Dermis microvascular lymphatic vessel endothelial cell (primary cell): ENCODE measurements at places on chromosomes 16 and 17. TPM values are rescaled to one million over a fixed set of nuclear protein-coding genes. Genes with fewer than 3 reads are reported as not detected.

DNA sequence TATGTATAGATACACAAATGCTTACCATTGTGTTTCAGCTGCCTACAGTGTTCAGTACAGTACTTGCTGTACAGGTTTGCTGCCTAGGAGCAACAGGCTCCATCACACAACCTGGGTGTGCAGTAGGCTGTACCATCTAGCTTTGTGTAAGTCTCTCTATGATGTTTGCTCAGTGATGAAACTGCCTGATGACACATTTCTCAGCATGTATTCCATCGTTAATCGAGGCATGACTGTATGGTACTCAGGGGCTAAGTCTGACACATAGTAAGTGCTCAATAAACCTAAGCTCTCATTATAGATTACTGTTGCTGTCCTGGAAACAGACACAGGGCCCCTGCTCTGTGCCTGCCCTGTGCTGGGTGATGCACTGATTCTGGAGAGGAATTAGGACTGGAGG lies 18.1 kb downstream of the KCNJ12 start:
- no peak for DNase-seq

DNA sequence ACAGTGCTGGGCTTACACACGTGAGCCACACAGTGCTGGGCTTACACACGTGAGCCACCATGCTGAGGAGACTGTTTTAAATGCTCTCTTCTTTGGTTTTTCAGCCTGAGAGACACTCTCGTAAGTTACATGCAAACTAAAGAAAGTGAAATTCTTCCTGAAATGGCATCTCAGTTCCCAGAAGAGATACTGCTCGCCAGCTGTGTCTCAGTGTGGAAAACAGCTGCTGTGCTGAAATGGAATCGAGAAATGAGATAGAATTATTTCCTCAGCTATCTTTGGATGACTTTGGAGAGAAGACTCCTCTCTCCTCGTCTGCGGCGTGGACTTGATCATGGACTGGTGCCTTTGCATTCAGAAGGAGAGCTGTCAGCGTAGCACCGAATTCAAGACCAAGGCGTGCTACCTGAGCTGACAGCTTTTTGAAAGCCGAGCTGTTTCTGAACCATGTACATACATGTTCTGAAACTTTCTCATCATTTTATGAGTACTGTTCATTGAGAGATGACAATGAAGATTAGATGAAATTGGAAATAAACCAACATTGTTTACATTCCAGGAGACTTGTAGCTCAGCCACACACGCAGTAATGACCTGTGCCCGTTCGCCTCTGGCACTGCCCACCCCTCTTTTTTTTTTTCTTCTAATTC lies 21.6 kb upstream of the ENDOV start:
- no peak for DNase-seq

- no peak for DNase-seq
Measured at GRCh38 chr17:32226886-32227285, 38.7 kb upstream of the RHBDL3 start.

DNA sequence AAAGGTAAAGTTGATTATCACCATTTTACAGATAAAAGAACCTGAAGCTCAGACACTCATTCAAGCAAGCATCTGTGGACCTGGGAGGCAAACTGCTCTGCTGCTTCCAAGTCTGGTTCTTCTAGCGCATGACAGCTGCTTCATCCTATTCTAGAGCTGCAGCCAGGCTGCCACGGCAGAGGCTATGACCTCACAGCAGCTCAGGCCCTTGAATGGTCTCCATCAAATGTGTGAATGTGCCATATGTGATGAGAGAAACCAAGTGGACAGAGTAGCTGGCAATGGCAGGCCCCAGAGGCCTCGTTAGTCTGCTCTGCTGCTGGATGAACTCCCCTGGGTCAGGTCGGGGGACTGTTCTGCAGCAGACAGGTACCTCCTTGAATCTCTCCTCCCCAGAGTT lies 30.7 kb upstream of the FOXJ1 start:
- DNase-seq: no peak

- DNase-seq: no peak
Measured at GRCh38 chr16:1620391-1620790, 8.2 kb downstream of the CRAMP1 start.

The DYNLL2 gene
- 10.1 and 10.9 TPM in 2 replicates for total RNA-seq

DNA sequence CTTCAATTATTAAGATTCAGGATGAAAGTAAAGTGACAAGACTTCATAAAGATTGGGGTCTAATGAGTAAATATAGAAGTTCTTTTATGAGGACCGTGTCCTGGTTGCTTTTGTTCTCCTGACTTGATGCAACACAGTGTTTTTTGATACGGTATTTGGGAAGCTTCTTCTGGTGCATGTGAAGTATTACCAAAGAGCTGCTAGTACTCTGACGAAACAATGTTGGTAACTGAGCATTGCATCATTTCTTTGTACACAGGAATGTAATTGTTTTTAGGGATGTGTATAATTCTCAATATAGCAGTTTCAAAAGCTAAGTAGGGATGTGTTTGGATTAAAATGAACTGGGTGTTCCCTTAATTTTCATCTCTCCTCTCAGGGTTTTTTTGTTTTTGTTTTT lies 15.9 kb downstream of the KPNB1 start:
- no peak for DNase-seq

The C16orf54 gene
- total RNA-seq: not detected in 2 replicates

GRCh38 chr16:22878955-22879354 lies 65.0 kb downstream of the HS3ST2 start:
- DNase-seq: no peak

- no peak for DNase-seq
Measured at GRCh38 chr17:31388770-31389656, 2.5 kb upstream of the RAB11FIP4 start.

The CLEC18A gene
- total RNA-seq: 0.13 TPM in 2 replicates

DNA sequence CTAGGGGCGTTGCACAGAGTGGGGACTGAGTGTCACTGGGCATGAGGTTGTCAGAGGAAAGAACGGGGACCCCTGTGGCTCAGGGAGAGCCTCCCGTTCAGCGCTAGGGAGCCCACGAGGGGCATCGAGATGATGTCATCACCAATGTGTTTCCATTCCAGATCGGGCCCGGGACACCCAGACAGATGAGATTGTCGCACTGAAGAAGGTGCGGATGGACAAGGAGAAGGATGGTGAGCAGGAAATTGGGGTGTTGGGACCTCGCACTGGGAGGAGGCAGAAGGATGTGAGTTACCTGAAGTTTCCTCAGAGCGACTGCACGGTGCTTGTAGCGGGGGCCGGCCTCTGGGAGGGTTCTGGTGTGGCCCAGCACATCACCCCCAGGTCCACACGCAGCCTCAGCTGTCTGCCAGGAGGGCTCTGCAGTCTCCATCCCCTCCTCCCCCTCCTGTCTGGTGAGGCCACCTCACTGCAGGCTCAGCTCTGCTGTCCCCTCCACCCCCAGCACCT lies 4.0 kb downstream of the CDK10 start:
- no peak for DNase-seq

DNA sequence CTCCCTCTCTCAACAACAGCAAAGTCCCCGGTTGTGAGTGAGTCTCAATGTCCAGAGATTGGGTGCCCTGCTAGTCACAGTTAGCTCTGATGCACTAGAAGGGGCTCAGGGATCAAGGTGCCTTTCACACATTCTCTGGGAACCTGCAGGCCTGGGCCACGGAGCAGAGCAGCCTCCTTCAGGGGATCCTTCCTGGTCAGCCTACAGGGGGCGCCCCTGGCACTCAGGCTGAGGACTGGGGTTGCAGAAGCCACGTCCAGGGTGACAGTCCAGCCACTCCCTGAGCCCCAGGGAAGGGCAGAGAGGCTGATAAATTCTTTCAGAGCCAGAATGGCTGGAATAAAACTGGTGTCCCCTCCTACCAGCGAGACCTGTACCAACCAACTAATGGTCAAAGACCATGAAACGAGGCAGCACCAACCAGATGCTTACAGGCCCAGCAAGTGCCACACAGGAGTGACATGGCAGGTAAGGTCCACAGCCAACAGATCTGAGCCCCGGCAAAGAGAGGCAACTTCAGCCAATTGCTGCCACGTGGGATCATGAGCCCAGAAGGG lies 43.5 kb downstream of the ST3GAL2 start:
- peak; percentile 69 for DNase-seq

- DNase-seq: no peak
Measured at GRCh38 chr16:85171004-85171758, 58.9 kb upstream of the CIBAR2 start.

- DNase-seq: no peak
Measured at GRCh38 chr16:69794486-69794885, 32.4 kb downstream of the WWP2 start.

The PRCD gene
- 0.39 and 0.89 TPM in 2 replicates for total RNA-seq

DNA sequence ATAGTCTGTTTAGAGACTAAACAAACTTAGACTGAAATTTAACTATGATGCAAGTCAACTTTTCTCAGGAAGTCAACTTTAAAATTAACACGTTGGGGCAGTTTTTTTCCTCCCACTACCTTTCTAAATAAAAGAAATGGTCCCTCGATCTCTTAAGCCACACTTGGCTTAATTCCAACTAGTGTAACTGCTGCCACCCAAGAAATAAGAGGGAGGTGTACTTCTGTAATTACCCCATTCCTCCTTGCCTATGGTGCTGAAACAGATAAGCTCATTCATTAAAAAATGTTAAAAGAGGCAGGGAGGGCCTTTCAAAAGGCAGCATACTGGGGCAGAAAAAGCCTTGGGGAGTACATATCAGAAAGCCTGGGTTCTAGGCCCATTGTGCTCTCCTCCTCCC lies 59.8 kb downstream of the NCOR1 start:
- DNase-seq: no peak

GRCh38 chr16:9885467-9885866 lies 296.8 kb downstream of the GRIN2A start:
- no peak for DNase-seq

GRCh38 chr16:73040136-73040535 lies 7.8 kb downstream of the ZFHX3 start:
- DNase-seq: no peak

The CACNB1 gene
- total RNA-seq: 0.90 and 1.6 TPM in 2 replicates

The SP6 gene
- 1.8 and 2.3 TPM in 2 replicates for total RNA-seq

The TNFSF13 gene
- total RNA-seq: 0.25 and 0.26 TPM in 2 replicates

- DNase-seq: no peak
Measured at GRCh38 chr17:18038149-18038850, 668 bp downstream of the ATPAF2 start.

DNA sequence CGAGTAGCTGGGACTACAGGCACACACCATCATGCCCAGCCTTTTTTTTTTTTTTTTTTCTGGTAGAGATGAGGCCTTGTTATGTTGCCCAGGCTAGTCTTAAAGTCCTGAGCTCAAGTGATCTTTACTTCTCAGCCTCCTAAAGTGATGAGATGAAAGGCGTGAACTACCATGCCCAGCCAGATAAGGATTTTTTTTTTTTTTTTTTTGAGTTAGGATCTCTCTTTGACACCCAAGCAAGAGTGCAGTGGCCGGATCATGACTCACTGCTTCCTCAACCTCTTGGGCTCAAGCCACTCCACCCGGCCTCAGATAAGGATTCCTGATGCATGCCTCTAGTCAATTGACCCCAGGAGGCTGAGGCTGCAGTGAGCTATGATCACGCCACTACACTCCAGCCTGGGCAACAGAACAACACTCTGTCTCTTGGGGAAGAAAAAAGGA lies 11.2 kb upstream of the PLEKHG4 start:
- peak; percentile 85 for DNase-seq

GRCh38 chr17:45752246-45752645 lies 31.9 kb upstream of the CRHR1 start:
- DNase-seq: no peak

The SLC52A1 gene
- total RNA-seq: 0.25 and 0.26 TPM in 2 replicates

DNA sequence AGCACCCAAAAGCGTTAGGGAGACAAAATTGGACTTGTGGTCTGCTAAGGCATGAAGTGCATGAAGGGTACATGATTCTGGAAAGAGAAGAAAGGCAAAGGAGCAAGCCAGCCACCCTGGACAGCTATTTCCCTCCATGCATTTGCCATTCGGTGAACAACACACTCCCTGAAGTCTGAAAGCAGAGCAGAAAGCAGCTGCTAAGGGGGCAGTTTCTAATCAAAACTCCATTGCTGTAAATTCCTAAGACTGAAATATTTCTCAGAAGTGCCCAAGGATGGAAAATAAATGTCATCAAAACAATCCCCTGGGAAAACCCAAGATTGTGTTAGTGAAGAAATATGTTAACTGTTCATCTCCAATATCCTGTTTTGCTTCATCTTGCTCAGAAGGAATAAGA lies 44.3 kb downstream of the PMP22 start:
- no peak for DNase-seq

The PTX4 gene
- total RNA-seq: under 0.01 and 0.13 TPM in 2 replicates
